ENCODE measurements at places on chromosomes 11 and 22.

GRCh38 chr11:61056571-61056970, 45.7 kb upstream of the CD5 start:
- DNase-seq = no peak

DNA sequence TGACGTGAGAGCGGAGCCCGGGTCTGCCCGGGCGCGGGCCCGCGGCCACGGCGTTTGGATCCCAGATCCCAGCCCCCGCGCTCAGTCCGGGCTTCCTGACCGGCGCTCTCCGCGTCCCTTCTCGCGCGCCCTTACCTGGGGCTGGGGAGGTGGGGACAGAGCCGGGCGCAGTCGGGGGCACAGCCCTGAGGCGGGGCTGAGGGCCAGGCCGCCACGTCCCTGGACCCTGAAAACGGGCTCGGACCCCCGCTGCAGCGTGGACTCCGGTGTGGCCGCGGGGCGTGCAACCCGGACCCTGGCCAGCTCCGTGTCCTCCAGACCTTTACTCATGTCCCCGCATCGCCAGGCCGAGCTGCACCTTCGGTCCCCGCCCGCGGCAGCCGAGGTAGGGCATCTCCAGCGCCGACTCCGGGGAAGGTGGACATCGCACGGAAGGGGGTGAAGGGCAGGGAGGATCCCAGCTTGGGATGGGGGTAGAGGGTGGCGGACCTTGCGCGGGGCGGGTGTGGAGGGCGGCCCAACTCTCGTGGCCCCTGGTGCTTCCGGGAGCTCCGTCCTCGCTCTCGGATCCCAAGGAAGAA, 9.9 kb upstream of the AIFM3 start:
- DNase-seq = no peak

GRCh38 chr11:122275508-122275907, 159.5 kb upstream of the BLID start:
- no peak for DNase-seq

GRCh38 chr22:17896586-17896985, 122.3 kb upstream of the BID start:
- peak; percentile 32 for DNase-seq

All from hindlimb muscle (tissue), 1 donor.